ENCODE measurements at places on chromosomes 6 and 20.

DNA sequence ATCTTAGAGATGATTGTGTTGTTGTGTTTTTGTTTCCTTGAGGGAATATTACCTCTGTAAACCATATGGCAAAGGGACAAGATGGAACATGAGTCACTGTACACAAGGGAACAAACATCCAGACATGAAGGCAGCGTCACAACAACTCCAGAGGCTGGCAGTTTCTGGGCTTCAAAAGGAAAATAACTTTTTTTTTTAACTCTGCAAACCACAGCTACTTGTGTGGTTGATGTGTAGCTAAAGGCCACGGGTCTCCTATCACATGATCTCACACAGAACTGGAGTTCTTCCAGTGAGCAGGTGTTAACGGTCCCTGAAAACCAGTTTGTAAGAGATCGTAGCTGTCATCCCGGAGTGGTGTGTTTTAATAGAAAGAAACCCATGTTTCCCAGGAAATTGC, 33.2 kb upstream of the HBS1L start:
- DNase-seq: peak; percentile 44

DNA sequence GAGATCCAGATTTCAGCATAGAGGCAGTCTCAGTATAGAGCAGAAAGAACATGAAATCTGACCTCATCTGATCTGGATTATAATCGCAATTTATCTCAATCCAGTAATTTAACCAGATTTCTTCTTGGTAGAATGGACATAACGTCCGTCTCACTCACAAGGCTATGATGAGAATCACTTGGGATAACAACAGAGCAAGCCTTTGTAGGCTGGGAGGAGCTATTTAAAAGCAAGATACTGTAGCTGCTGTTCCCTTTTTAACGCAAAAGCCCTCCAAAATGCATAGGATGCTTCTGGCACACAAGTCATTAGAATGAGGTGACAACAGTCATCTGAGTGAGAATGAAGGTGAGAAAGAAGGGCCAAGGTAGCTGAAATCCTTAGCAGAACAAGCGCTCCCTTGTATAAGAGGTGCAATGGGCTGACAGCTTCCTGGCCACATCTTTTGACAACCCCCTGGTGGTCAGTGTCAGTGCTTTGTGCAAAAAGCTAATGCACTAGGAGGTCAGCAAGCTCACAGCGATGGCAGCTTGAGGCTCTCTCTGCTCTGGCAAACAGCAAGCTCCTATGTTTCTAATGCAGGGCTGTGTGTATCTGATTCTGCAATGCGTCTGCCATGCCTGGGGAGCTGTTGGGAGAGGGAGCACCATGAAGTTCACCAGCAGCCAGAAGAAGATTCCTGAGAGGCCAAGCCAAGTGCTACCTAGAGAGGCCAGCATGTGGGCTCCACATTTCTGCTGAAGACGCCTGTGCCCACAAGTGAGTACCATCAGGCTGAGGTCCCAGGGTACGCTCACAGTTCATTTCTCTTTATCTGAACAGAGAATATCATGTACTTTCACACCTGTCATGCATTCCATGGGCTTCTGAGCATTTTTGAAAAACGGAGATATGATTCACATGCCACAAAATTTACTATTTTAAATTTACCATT, 16.2 kb downstream of the METTL24 start:
- DNase-seq: no peak

GRCh38 chr20:61391185-61391584, 139.1 kb downstream of the CDH4 start:
- DNase-seq: no peak

DNA sequence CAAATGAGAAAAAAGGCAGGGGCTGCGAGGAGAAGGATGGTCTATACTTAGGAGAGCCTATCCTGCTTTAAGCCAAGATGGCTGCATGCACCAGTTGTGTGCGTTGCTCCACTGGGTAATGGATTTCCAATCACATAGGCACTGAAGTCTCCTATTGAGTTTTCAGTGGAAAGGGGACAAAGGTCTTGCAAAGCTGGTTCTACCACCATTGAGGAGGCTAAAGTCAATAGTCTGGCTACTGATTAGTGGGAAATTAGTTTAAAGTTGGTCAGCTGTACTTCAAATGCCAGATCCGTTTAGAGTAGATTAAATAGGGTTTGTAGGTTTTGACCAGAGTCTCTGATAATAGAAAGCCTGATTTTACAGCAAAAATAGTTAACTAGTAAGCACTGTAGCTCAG, 104.9 kb downstream of the SESN1 start:
- DNase-seq: no peak

DNA sequence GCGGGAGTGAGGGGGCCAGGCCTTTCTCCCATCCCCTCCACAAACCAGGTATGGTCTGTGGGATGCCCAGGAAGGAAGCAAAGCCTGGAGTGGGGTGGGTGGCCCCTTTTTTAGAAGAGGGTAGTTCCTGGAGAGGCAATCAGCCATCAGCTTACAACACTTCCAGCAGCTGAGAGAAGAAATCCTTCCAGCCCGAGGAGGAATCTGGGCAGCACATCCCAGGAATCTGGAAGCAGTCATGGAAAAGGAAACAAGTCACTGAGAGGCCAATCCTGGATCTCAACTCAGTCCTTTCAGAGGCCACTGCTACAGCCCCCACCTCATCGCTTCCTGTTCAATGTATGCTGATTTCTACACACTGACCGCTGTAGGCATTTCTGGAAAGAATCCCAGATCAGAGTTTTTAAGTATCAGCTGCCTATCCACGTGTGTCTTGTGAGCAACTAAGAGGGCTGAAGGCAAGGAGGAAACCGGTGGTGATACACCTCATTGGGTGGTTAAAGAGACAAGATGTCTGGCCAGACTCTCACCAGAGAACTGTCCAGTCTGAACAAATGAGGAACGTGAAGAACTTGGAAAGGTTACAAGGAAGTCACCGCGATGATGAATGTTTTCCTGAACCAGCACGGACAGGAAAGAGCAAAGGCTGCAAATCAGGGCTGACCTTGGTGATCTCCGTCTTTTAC, 92.9 kb upstream of the SHLD1 start:
- DNase-seq: no peak

GRCh38 chr6:35089216-35089934, 51.8 kb downstream of the TCP11 start:
- no peak for DNase-seq

DNA sequence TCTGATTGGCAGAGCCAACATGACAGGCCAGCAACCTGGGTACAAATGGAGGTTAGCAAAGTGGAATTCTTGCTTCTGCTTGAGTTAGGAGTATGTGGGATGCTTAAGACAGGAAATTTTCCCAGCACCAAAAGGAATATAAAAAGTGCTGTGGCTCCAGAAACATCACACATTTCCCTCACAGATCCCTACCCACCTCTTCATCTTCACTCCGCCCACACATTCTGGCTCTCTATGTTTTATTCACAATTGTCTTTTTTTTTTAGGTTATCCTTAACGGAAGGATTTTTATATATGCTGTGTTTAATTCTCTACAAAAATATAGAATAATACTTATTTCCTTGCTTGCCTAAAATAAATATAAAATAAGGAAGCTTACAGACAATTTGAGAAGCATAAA, 563.3 kb upstream of the HS3ST5 start:
- DNase-seq: no peak

Data from activated CD4-positive, alpha-beta T cell treated with anti-CD3 and anti-CD28 coated beads for 48 hours (primary cell).